ENCODE measurements at places on chromosomes 11 and 22.
A peak's percentile ranks its signal among the peaks of the same experiment; 100 is the strongest.

DNA sequence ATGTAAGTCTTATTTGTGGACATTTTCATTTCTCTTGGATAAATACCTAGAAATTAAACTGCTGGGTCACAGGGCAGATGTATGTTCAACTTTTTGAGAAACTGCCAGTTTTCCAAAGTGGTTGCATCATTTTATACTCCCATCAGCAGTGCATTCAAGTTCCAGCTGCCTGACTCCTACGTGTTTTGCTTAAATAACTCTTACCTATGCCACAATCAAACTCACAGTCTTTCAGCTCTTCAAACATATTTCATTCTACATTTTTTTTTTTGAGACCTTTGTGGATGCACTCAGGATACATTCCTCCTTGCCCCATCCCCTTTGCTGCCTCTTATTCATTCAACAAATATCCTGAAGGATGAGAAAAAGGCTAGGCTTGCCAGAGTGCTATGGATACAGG is 9.2 kb downstream of the TCF20 start:
- DNase-seq = no peak

GRCh38 chr11:60725592-60725991 is 1.1 kb downstream of the MS4A18 start:
- no peak for DNase-seq

DNA sequence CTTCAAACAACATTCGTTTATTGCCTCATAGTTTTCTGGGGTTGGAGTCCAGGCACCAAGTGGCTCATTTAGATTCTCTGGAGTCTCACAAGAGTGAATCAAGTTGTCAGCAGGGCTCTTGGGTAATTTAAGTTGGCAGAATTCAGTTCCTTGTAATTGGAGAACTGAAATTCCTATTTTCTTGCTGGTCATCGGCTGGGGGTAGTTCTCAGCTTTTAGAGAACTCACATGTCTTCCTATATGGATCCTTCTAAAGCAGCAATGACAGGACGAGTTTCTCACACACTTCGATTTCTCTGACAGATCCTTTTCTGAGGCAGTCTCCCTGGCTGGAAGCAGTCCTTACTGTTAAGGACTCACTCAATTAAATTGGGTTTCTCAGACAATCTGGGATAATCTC is 17.3 kb upstream of the OOSP4B start:
- DNase-seq = no peak

- DNase-seq = no peak
Observed at GRCh38 chr11:74492084-74492483, 1.4 kb downstream of the LIPT2 start.

- no peak for DNase-seq
Observed at GRCh38 chr11:63534895-63535461, 1.6 kb upstream of the PLAAT4 start.

DNA sequence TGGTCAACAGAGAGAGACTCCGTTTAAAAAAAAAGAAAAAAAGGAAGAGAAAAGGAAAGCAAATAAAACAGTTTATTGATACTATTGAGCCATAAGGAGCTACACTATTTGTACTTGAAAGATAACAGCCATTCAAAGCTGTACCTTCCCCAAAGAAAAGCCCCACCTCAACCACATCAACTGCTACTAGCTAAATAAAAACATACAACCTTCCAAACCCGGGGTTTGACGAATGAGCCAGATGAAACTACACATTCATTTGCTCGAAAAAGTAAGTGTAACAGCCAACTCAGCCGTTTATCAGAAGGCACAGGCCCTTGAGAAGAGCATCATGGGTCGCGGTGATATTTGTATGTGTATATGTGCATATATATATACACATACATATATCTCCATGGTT is 78.4 kb downstream of the SIK3 start:
- no peak for DNase-seq

- DNase-seq = no peak
Observed at GRCh38 chr11:70729949-70730348, 331.6 kb downstream of the CTTN start.

DNA sequence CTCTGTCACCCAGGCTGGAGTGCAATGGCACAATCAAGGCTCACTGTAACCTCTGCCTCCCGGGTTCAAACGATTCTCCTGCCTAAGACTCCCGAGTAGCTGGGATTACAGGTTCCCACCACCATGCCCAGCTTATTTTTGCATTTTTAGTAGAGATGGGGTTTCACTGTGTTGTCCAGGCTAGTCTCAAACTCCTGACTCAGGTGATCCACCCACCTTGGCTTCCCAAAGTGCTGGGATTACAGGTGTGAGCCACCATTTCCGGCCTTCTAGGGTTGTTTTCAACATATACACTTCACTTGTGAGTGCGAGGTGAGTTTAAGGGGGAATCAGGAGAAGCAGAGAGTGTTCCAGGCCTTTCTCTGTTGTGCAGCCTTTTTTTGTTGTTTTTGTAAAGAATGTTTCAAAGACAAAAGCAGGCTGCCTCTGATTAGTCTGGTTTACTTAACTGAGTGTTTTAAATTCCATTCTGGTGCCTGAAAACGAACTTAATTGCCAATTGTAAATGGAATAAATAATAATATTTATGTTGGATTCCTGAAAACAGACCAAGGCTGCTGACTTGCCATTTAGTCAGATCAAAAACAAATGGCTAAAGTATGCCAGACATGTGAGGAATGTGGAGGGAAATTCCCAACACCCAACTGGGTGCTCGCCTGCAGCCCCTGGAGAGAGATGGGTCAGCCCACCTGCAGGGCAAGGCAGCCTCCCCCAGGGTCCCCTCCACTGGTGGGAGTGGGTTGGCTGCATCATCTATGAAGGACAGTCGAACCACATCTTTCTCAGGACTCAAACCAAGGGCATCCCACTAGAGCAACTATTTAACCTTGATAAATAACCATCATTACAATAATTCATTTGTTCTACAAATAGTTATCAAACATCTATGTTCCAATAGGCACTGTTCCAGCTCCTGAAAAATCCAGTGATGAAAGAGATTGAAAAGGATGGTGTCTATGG is 4.6 kb upstream of the RANGAP1 start:
- DNase-seq = no peak

DNA sequence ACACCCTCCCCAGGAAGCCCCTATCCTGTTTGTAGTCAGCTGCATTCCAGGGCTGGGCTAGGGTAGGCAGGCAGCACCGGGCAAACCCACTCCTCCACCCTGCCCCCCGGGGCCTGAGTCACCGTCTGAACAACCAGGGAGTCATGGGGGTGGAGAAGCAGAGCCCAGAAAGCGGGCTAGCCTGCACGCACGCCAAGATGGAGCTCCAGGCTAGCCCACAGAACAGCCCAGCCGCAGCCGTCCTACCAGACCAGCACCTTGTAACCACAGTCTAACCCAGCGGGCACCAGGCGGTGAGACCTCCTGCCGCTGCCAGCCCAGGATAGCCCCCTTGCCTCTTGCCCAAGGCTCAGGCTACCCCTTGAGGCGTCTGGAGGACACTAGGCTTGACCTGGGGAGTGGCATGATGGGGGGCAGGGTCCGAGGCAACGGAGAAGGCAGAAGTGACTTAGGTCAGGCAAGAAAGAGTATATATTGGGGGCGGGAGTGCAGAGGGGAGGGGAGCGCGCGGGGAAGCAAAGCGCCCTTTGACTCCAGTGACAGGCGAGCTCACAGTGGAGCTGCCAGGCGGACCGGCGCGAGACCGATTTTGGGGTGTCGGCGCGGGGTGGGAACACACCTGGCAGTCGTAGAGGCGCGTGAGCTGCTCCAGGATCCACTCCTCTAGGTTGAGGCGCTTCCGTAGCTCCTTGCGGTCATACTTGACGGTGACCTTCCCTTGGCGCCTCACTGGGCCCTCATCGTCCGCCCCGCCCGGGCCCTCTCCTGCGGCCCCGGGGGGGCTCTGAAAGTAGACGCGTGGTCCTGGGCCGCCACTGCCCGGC is 734 bp downstream of the PPP1R14B start:
- peak; percentile 32 for DNase-seq

DNA sequence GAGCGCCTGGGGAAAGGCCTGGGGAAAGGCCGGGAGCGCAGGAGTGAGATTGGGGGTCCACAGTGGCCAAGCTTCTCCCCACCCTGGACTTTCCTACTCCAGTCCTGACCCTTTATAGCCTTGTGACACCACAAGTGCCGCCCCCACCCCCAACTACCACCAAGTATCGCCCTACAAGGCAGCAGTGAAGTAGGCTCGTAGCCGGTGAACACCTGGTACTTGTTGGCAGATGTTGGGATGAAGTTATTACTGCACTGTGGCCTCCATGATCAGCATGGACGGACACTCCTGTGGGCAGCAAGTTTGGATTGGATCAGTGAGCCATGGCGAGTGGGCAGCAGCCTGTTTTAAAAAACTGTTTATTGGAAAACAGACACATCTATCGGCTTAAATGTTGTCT is 45.0 kb downstream of the EIF3F start:
- DNase-seq = no peak

- DNase-seq = no peak
Observed at GRCh38 chr11:76698321-76699043, 27.9 kb upstream of the LRRC32 start.

DNA sequence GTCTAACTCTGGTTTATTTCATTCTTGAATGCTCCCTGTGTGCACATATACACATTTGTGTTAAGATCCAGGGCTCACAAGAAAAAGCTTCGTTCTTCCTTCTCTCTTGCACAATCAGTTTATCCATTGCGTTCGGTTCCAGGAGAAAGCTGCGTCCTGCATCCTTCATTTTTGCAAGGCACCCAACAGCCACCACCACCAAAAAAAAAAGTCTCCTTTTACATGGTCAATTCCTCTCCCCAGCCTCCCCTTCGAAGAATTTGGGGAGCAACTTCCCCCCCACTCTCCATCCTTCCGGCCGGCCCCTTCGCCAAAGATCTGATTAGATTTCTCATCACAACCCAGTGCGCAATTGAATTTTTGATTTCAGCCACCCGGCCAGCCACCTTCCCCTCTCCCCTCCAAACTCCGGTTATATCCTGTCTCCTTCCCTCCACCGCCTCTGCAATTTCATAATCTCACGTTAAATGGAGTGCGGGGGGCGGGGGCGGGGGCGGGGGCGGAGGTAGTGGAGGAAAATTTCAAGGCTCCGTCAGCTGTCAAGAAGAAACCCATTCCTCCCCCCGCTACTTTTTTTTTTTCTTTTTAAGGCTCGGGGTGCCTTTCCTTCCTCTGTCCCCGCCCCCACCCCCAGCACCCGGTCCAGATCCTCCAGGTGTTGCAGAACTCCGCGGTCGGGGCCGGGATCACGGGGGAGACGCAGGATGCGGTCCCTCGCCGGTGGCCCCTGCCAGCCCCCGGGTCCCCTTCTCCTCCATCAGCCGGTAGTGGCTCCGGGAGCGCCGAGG is 1166.5 kb downstream of the LRRC4C start:
- DNase-seq = no peak

- DNase-seq = no peak
Observed at GRCh38 chr11:19246816-19247215, 6.1 kb upstream of the E2F8 start.

- DNase-seq = no peak
Observed at GRCh38 chr11:66858186-66858938, 1.5 kb downstream of the LRFN4 start.

GRCh38 chr22:47164514-47165337 is 402.3 kb downstream of the TBC1D22A start:
- DNase-seq = no peak

- DNase-seq = no peak
Observed at GRCh38 chr22:30279046-30279788, 10.1 kb downstream of the CASTOR1 start.

DNA sequence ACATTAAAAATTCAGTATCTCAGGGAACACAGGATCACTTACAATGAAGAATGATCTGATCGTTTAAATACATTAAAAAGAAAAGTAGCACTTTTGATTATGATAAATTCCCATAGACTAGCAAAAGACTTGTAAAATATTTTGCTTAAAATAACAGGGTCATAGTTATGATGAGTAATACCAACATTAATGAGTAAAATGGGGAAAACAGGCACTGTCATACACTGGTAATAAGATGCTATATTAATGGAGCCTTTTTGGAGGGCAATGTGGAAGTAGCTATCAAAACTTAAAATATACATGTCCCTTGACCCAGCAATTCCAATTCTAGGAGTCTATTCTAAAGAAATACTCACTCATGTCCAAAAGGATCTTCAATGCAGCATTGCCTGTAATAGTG is 61.8 kb upstream of the CLNS1A start:
- no peak for DNase-seq

DNA sequence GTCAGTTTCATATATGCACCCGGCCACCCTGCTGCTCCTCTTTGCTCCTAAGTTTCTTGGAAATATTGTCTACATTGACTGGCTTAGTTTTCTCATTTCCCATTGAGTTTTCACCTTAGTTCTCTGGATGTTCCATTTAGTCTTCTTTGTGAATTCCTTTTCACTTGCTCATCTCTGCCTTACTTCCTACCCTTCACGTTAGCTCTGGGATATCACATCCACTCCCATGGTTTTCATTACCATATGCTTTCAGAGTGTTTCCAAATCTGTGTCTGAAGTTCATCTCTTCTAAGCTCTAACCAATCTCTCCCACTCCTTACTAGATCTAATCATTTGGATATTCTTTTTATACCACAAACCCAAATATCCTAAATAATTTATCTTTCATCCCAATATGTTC is 226.4 kb downstream of the FAM76B start:
- no peak for DNase-seq

- peak; percentile 19 for DNase-seq
Observed at GRCh38 chr11:121112498-121113455, 11.7 kb downstream of the TECTA start.

DNA sequence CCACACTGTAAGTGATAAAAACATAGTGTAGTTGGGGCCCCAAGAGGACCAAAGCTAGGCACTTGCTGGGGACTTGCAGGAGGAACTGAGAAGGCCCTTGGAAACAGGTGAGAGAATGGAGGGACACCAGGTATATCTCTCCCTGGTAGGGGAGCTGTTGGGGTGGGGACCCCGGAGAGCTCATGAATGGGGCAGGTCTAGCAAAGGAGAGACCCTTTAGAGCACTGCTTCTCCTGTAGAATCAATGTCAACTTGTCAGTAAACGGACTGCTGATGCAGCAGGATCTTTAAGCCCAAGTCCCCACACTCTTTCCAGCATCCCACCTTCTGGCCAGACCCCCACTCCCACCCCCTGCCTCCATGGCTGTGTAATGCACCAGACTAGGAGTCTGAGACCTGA is 109.6 kb upstream of the THY1 start:
- DNase-seq = no peak

GRCh38 chr22:33874206-33874605 is 46.1 kb downstream of the LARGE1 start:
- no peak for DNase-seq

GRCh38 chr22:21755851-21756284 is 20.3 kb upstream of the YPEL1 start:
- DNase-seq = no peak
